Activated CD4-positive, alpha-beta T cell treated with anti-CD3 and anti-CD28 coated beads, Interleukin-2, amount 50 U/mL, for 16 hours (primary cell): ENCODE measurements at places on chromosomes 6 and 20.

- no peak for DNase-seq
Measured at GRCh38 chr6:160121981-160122380, 366 bp downstream of the SLC22A1 start.

DNA sequence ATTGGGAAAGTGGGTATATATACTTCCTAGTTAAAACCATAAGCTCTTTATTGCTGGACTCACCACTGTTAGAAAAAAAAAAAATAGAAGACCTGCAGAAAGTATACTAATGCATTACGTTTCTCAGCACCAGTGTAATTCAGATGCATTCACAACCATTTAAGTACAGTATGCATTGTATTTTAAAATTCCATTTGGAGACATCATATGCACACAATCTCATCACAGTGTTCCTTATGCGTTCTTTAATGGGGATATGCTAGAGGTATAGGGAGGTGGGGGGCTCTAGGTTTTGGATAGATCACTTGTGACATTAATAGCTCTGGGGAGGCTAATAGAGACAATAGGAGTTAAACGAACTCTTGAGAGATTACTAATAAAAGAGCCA is 9.4 kb downstream of the TFAP2A start:
- DNase-seq: no peak

- DNase-seq: no peak
Measured at GRCh38 chr6:30942338-30943060, 1.7 kb downstream of the MUCL3 start.

DNA sequence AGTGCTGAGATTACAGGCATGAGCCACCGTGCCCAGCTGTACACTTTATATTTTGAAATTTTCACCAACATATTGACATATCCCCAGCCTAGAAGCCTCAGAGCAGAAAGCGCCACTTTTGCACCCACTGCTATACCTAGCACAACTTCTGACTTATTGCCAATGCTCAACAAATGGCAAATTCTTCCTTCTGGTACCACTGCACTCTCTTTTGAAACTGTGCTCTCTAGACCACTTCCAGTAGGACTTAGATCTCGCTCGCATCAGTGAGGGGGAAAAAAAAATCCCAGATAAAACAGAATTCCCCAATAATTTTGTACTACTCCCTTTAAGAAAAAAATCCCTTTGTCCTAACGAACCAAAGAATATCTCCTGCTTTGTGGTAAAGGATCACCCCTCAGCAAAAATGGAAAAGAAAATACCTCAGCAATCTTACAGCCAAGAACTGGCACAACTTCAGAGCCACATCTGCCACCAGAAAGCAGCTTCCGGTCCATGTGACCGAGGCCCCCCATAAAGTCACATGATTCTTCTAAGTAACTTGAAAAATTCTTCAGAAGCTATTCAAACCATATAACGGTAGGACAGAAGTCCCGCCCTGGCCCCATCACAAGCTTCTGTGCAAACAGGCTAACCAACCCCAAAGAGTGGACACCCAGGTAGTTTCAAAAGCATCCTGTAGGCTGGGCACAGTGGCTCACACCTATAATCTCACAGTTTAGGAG is 18.5 kb upstream of the IL17F start:
- no peak for DNase-seq

DNA sequence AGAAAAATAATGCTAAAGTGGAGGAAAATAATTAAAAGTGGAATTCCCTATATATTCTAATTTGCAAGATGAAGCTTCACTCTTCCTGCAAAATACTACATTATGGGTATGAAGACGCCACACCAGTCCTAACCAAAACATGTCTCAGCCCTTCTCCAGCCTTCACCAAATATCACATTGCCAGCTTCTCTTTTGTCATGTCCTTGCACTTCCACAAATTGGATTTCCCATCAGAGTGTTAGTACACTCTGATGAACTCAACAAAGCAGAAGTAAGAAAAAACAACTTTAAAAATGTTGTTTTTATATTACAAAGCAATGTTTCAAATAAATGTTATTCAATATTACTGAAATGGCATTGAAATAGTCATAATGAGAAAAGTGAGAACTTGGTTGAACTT is 62.4 kb upstream of the RNF146 start:
- no peak for DNase-seq

DNA sequence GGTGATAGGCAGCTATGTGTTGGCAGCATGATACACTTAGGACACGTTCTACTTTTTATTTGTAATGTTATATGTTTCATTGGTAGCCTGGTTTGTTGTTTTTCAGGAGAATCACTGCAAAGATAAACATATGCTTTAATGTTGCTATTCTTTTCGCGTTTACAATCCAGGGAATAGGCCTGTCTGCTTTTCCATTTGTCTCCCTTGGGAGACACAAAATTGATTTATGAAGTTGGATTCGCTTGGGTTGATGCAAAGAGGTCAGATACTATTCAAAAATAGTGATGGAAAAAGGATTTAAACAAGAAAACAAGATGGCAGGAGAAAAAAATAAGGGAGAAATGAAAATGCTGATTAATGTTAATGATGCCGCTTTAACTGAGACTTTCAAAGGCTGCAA is 179.5 kb upstream of the SOX4 start:
- DNase-seq: no peak

DNA sequence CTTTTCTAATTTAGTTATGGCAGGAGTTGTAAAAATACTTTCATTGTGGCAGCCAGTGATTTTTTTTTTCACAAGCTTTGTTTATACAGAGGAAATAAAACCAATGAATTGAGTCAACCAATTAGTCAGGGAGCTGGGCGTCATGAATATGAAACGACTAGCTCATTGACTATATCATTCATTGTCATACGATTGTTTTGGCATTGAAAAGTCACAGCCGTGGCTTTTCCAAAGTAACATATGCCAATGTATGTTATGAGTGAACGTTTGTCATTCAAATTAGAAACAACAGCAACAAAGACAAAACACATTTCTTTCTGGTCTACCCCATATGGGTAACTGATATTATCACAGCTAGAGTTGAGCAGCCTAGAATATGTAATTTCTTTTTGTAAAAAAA is 810.6 kb downstream of the EPHA7 start:
- no peak for DNase-seq

GRCh38 chr20:3339571-3339970 is 67.9 kb downstream of the DNAAF9 start:
- DNase-seq: no peak

- no peak for DNase-seq
Measured at GRCh38 chr6:41935685-41936072, 5.9 kb downstream of the CCND3 start.

GRCh38 chr6:84526631-84527030 is 237.8 kb downstream of the TBX18 start:
- DNase-seq: peak; percentile 5

- no peak for DNase-seq
Measured at GRCh38 chr6:1894954-1895353, 285.2 kb downstream of the FOXC1 start.

GRCh38 chr20:31856516-31856915 is 11.1 kb upstream of the FOXS1 start:
- DNase-seq: no peak

GRCh38 chr20:41540918-41541317 is 77.3 kb downstream of the CHD6 start:
- no peak for DNase-seq

- DNase-seq: no peak
Measured at GRCh38 chr6:24643920-24644319, 2.1 kb downstream of the KIAA0319 start.

GRCh38 chr6:6402006-6402405 is 81.5 kb upstream of the F13A1 start:
- no peak for DNase-seq

GRCh38 chr6:63899550-63899949 is 263.9 kb downstream of the PHF3 start:
- DNase-seq: no peak
